Stimulated activated CD8-positive, alpha-beta memory T cell treated with anti-CD3 and anti-CD28 coated beads, Interleukin-7, amount 100 ng/mL, for 24 hours (primary cell): ENCODE measurements at places on chromosomes 4 and X.

- no peak for DNase-seq
These were observed 70.9 kb downstream of the ATXN3L start for GRCh38 chrX:13248867-13249486.

- no peak for DNase-seq
These were observed 50.2 kb upstream of the PDE5A start for GRCh38 chr4:119678761-119679160.

GRCh38 chr4:8180310-8181093 is 18.6 kb upstream of the SH3TC1 start:
- DNase-seq, result no peak

GRCh38 chrX:76148753-76149152 is 24.1 kb upstream of the PBDC1 start:
- no peak for DNase-seq

DNA sequence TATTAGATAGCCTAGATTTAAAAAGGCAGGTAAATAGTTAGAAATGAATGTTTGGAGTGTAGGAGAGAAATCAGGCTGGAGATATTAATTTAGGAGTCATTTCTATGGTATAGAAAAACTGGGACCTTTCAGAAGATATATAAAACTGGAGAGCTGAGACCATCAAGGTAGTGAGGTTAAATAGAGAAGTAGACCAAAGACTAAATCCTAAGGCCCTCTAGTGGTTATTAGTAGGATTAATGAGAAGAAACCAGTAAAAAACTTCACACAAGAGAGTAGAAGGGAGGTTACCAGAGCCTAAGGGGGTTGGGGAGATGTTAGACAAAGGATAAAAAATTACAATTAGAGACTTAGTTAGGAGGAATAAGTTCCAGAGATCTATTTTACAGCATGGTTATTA is 351.0 kb upstream of the SPANXN1 start:
- no peak for DNase-seq

GRCh38 chrX:550514-550913 is 80.1 kb upstream of the SHOX start:
- no peak for DNase-seq

DNA sequence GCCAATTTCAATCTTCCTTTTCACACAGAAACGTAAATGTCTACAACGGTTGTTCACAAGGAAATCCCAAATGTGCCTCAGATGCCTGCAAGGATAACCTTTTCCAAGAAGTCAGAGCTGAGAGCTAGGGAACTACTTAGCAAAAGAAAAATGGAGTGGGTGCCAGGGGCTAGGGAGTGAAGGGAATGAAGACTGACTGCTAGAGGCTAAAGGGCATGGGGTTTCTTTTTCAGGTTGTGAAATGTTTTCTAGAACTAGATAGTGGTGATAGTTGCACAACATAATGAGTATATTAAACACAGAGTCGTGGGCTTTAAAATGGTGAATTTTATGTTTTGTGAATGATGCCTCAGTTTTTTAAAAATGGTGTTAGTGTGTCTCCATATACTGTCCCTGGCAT is 53.4 kb downstream of the CD99L2 start:
- DNase-seq, result no peak

- no peak for DNase-seq
These were observed 665.1 kb downstream of the RAPGEF2 start for GRCh38 chr4:159768016-159768415.

DNA sequence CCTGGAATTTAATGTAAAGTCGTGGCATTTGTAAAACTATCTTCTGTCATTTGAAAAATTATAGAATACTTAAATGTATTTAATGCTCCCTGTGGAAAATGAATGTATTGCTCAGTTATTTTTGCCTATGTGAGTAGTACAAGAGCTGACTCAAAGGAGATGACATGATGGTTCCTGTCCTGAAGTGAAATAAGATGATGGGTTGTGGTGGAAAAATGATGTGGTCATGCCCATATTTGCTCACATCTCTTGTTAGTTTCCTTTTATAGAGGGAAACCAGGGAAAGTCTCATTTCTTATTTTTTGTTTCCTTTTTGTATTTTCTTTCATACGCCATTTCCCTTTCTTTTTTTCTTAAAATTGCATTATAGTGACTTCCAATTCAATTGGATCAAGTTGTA is 23.7 kb downstream of the PLS3 start:
- no peak for DNase-seq

GRCh38 chr4:151604238-151604637 is 156.6 kb downstream of the GATB start:
- no peak for DNase-seq

GRCh38 chr4:113013751-113014150 is 35.7 kb upstream of the ANK2 start:
- DNase-seq, result no peak

DNA sequence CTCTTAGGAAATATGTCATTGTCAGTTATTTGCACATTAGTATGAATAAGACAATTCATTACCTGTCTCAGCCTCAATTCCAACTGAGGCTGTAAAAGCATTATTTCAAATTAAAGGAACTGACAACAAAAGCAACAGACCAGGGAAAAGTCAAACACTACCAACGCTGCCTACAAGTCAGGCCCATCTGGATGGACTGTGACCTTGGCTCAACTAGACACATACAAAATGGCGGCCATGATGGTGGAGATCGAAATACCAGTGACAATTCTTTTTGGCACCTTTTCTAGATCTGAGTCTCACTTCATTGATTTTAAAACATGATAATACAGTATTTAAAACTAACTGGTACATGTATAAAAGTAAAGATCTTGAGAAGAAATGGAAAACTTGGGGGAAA is 160.7 kb downstream of the DHX15 start:
- DNase-seq, result no peak

- no peak for DNase-seq
These were observed 10.9 kb upstream of the TET2 start for GRCh38 chr4:105135785-105136184.

- DNase-seq, result no peak
These were observed 16.7 kb downstream of the BLOC1S4 start for GRCh38 chr4:6732441-6733357.

DNA sequence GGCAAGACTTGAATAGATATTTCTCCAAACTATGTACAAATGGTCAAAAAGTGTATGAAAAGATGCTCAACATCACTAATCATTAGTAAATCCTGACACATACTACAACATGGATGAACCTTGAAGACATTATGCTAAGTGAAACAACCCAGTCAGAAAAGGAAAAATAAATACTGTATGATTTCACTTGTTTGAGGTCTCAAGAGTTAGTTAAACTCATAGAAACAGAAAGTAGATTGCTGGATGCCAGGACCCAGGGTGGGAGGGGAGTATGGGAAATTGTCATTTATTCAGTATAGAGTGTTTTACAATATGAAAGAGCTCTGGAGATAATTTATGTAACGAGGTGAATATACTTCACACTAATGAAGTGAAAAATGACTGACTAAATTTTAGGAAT is 32.4 kb downstream of the PRMT9 start:
- no peak for DNase-seq

GRCh38 chr4:25076625-25077398 is 46.1 kb upstream of the LGI2 start:
- no peak for DNase-seq

GRCh38 chr4:74190919-74191397 is 33.0 kb downstream of the MTHFD2L start:
- no peak for DNase-seq
